Fibroblast of villous mesenchyme (primary cell): ENCODE measurements at places on chromosomes 12 and 14. TPM values are rescaled to one million over a fixed set of nuclear protein-coding genes. Genes with fewer than 3 reads are reported as not detected.

DNA sequence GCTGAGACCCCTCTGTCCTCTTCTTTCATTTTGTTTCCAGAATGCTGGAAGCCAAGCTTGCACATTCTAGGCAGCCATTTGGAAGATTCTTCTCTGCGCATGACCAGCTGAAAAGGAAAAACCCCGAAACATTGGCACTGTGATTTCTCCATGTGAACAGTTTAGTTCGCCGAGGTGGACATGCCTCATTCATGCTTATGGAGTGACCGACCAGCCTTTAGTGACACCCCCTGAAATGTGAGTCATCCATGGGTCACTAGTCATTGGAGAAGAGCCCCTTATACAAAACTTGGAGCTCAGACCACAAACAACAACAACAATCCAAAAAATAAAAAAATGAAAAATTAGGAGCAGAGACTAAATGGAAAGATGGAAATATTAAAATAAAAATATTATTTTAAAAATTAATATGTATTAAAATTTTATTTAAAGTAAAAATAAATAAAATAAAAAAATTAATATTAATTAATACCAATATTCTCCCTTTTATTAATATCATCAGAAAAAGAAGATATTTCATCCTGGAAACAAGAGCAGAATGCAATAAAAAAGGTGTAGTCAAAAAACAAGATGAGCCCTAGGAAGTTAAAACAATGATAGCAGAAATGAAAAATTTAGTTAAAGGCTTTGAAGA is 9.5 kb upstream of the KRT7 start:
- DNase-seq = no peak

- no peak for DNase-seq
Observed at GRCh38 chr14:20668969-20669368, 15.4 kb upstream of the RNASE4 start.

GRCh38 chr12:132886529-132887477 is 602 bp downstream of the CHFR start:
- peak; percentile 36 for DNase-seq

DNA sequence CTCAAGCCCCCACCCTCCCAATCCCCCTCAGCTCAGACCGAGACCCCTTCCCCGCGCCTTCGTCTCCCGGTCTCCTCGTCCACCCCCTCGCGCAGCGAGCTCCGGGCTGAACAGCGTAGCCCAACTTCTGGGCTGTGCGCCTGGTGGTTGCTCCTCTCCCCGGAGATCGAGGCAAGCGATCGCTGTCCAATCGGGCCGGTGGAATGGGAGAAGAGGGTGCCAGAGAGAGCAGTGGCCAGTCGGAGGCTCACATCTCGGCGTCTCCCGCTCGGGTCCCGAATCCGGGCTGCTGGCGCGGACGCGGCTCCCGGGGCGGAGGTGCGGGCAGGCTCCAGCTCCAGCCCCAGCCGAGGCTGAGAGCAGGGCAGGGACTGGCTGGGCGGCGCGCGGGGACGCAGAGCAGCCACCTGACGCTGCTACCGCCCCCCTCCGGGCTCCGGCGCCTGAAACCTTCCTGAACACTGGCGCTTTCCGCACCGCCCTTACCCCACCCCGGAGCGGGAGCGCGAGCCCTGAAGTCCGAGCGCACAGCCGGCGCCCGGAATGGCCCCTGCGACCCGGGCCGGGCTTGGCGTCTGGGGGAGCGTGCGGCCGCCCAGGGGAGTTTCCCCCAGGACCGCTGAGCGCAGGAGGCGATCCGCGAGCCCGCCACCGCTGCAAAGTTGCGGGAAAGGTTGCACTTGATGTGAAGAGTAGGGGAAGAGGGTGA is 508 bp upstream of the KCNH5 start:
- peak; percentile 1 for DNase-seq

EML5 gene
- total RNA-seq = 0.32 and 0.86 TPM in 2 replicates
